Daoy (cell line): ENCODE measurements at places on chromosomes 6 and 20. TPM values are rescaled to one million over a fixed set of nuclear protein-coding genes. Genes with fewer than 3 reads are reported as not detected.

The SRMS gene
- not detected in 2 replicates for total RNA-seq

The OSBPL2 gene
- 9.4 and 10.2 TPM in 2 replicates for total RNA-seq

The GZF1 gene
- total RNA-seq, result 5.8 and 8.1 TPM in 2 replicates

The LRRC73 gene
- total RNA-seq, result 2.1 TPM in 1 of 2 replicates, not detected in the other

The C6orf163 gene
- total RNA-seq, result 0.15 and 0.63 TPM in 2 replicates

The GNMT gene
- 1.5 TPM in 1 of 2 replicates, not detected in the other for total RNA-seq

GRCh38 chr6:80742481-80742880 lies 636.0 kb downstream of the BCKDHB start:
- peak; percentile 32 for DNase-seq

GRCh38 chr6:16157909-16158308 lies 29.0 kb downstream of the MYLIP start:
- DNase-seq, result no peak

GRCh38 chr20:11832851-11833250 lies 84.8 kb upstream of the BTBD3 start:
- DNase-seq, result no peak

GRCh38 chr20:57429580-57430200 lies 38.5 kb downstream of the RBM38 start:
- peak; percentile 40 for DNase-seq

DNA sequence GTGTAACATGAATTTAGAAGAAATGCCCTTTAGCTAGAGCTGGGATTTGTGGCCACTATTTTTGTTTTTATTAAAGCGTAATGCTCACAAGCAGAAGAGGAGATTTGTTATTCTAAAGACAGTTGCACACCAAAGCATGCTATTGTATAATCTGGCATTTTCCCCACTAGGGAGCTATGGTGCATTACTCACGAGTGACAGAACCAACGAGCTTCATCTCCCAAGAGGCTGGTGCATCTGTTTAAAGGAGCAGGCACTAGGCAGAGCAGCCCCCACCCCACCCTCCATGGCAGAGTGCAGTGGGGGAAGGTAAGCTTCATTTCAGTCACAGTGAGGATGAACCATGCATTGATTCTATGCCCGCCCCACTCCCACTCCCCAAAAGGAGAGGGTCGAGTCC lies 287.3 kb upstream of the TSHZ2 start:
- no peak for DNase-seq

- DNase-seq, result peak; percentile 23
These were observed 22.8 kb upstream of the PCMTD2 start for GRCh38 chr20:64232794-64233193.

- no peak for DNase-seq
These were observed 155.5 kb downstream of the CDH26 start for GRCh38 chr20:60113771-60114170.

GRCh38 chr6:150668900-150669302 lies 69.2 kb downstream of the PLEKHG1 start:
- no peak for DNase-seq

DNA sequence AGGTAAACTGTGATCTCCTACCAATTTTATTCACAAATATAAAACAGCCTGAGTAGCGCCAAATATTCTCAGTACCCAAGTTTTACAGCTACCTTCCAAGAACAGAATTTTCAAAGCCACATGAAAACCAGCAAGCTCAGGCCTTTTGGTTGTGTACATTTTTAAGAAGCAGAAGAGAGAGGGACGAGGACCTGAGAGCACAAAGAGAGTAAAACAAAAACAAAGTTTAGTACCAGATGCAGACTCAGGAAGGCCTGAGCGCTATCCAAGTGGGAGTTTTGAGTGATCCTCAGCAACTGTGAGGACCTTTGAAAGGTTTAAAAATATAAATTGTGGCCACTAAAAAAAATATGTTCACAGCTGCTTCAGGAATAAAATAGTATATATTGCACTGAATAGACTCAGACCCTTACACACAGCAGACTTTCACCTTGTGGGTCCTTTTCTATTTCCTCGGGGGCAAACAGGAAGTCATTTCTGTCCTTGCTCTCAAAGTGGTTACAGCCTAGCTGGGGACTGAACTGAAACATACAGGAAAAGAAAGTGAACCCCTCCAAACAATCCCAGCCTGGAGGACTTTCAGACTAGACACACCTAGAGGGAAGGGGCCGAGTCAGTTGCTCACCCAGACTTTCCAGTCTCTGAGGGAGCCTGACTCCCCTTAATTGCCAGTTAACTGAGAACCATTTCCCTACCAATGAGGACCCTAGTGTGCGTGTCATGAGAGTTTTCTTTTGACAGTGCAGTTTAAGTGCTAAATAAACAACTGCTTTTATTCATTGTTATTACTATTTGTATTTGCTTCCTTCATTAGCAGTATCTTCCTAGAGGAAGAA lies 48.5 kb upstream of the NT5E start:
- no peak for DNase-seq

GRCh38 chr6:56863366-56863765 lies 91.5 kb upstream of the BEND6 start:
- peak; percentile 89 for DNase-seq

DNA sequence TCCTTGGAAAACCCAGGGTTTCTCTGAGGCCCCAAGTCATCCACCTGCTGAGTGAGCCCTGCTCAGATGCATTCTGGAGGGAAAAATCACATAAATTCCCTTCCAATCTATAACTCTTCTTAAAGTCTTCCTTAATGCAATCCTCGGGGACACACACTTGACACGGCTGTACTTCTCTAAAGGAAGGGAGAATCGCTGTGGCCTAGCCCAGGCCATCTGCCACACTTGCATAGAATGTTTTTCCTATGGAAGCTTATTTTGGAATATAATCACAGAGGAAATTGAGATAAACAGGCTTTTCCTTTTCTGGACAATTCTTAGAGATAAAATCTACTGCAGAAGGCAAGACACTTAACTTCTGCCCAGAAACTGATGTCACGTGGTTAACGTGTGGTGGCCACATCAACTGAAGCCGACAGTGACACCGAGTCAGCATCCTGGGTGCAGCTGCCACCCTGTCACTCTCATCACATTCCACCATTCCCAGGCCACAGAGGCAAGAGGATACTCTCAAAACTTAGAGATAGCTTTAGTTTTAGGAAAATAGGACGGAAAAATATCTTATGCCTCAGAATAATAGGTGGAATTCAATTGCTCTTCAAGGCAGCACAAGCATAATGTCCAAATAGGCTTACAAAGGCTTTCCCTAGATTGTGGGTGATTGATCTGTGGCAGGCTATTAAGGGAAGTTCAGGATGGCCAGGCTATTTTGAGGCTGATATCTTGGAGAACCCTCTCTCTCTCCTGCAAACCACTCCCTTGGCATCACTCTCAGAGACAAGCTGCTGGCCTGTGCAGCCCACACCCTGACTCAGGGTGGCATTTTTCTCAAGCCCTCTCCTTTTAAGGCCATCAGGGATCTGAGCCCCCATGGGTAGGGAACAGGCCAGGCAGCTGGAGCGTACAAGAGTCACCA lies 29.6 kb downstream of the PSMB1 start:
- no peak for DNase-seq
